Progenitor cell of endocrine pancreas (in vitro differentiated cells): ENCODE measurements at places on chromosomes 5 and 9. TPM values are rescaled to one million over a fixed set of nuclear protein-coding genes. Genes with fewer than 3 reads are reported as not detected.

DNA sequence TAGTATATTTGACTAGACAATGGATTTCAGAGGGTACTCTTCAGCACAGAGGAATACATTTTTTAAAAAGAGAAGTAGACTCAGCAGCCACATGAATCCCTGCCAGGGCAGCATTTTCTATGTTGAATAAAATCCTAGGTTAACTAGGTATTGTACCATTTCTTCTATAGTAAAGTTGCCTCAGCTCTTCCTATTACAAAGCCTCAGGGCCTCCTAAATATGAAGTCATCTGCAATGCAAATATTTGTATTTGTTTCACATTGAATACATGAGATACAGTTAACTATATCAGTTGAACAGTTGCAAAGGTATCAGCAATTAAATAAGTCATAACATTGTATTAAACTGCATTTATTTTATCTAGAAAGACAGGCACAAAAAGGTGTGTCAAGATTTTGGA, 59.5 kb downstream of the NUDT12 start:
- H3K36me3 ChIP-seq = no peaks in the 10 kb centered on the region
- H3K4me1 ChIP-seq = no peaks in the 10 kb centered on the region
- H3K27me3 ChIP-seq = no peaks in the 10 kb centered on the region
- DNase-seq = no peak
- no peak overlapping the region for H3K27ac ChIP-seq

The ABHD17B gene
- total RNA-seq = 38.3 TPM in 2 replicates

GRCh38 chr9:115495052-115495635, 377.2 kb upstream of the TNC start:
- peaks cover 9% of the 10 kb centered on the region for H3K27me3 ChIP-seq
- H3K36me3 ChIP-seq = no peaks in the 10 kb centered on the region
- peaks cover 15% of the 10 kb centered on the region for H3K4me1 ChIP-seq

The PCDHB13 gene
- 6.8 and 7.4 TPM in 2 replicates for total RNA-seq

The GRIN1 gene
- total RNA-seq = 0.07 and 0.77 TPM in 2 replicates

The GOLGA1 gene
- total RNA-seq = 19.4 and 20.9 TPM in 2 replicates

- peaks cover 31% of the 10 kb centered on the region for H3K4me1 ChIP-seq
- no peaks in the 10 kb centered on the region for H3K27me3 ChIP-seq
- H3K27ac ChIP-seq = no peak overlapping the region
- peaks cover 3% of the 10 kb centered on the region for H3K36me3 ChIP-seq
Measured at GRCh38 chr5:31023105-31023504, 170.4 kb upstream of the CDH6 start.

The LHX6 gene
- 1.6 and 3.1 TPM in 2 replicates for total RNA-seq

GRCh38 chr9:126320158-126320922, 6.3 kb upstream of the MVB12B start:
- H3K4me3 ChIP-seq = no peak overlapping the region
- no peak for DNase-seq
- no peaks in the 10 kb centered on the region for H3K36me3 ChIP-seq
- no peaks in the 10 kb centered on the region for H3K27me3 ChIP-seq
- peaks cover 5% of the 10 kb centered on the region for H3K4me1 ChIP-seq

- H3K27ac ChIP-seq = no peak overlapping the region
- DNase-seq = no peak
- H3K27me3 ChIP-seq = peaks cover 3% of the 10 kb centered on the region
- H3K4me3 ChIP-seq = no peak overlapping the region
Measured at GRCh38 chr9:121837113-121837961, 185.9 kb downstream of the DAB2IP start.

GRCh38 chr9:22529426-22530199, 83.0 kb downstream of the DMRTA1 start:
- no peak overlapping the region for H3K27ac ChIP-seq
- H3K4me3 ChIP-seq = no peak overlapping the region
- H3K27me3 ChIP-seq = no peaks in the 10 kb centered on the region
- no peak for DNase-seq
- H3K4me1 ChIP-seq = no peaks in the 10 kb centered on the region

- no peak for DNase-seq
- no peak overlapping the region for H3K27ac ChIP-seq
- H3K27me3 ChIP-seq = no peaks in the 10 kb centered on the region
- peaks cover 5% of the 10 kb centered on the region for H3K4me1 ChIP-seq
Measured at GRCh38 chr9:122286764-122287163, 22.1 kb downstream of the MRRF start.

- no peak overlapping the region for H3K4me3 ChIP-seq
- no peaks in the 10 kb centered on the region for H3K36me3 ChIP-seq
- H3K27ac ChIP-seq = no peak overlapping the region
- H3K4me1 ChIP-seq = no peaks in the 10 kb centered on the region
- H3K27me3 ChIP-seq = no peaks in the 10 kb centered on the region
Measured at GRCh38 chr5:128778474-128778873, 186.8 kb upstream of the SLC27A6 start.
